ENCODE measurements at places on chromosomes 4 and X.
A peak's percentile ranks its signal among the peaks of the same experiment; 100 is the strongest.

DNA sequence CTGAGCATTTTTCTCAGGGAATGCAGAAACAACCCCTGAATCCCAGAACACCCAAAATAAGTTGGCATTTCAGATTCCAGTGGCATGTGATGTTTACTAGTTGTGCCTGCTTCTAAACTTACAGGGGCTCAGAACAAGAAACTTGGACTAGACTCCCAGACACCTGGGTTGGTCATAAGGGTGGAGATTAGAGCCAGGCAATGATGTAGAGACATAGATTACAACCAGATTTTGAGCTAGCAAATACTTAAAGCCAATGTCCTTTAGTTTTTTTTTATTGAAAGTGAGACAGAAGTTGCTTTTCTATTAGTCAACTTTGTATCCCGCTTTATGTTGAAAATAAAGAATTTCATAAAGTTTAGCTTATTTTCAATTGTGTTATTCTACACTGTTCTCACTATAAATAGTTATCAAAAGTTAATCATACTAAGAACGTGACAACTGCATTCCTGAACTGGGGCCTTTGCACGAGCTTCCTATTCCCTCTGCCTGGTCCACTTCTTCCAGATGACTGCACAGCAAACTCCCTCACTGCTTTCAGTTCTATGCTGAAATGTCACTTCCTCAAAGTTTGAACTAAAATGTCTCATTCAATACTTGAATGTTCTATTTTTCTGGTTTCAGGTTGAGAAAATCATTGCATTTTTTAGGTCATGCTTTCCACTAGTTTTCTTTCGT lies 224.7 kb upstream of the PPP1R2C start:
- DNase-seq, result no peak

GRCh38 chrX:69951753-69952152 lies 98.0 kb downstream of the AWAT2 start:
- DNase-seq, result no peak

DNA sequence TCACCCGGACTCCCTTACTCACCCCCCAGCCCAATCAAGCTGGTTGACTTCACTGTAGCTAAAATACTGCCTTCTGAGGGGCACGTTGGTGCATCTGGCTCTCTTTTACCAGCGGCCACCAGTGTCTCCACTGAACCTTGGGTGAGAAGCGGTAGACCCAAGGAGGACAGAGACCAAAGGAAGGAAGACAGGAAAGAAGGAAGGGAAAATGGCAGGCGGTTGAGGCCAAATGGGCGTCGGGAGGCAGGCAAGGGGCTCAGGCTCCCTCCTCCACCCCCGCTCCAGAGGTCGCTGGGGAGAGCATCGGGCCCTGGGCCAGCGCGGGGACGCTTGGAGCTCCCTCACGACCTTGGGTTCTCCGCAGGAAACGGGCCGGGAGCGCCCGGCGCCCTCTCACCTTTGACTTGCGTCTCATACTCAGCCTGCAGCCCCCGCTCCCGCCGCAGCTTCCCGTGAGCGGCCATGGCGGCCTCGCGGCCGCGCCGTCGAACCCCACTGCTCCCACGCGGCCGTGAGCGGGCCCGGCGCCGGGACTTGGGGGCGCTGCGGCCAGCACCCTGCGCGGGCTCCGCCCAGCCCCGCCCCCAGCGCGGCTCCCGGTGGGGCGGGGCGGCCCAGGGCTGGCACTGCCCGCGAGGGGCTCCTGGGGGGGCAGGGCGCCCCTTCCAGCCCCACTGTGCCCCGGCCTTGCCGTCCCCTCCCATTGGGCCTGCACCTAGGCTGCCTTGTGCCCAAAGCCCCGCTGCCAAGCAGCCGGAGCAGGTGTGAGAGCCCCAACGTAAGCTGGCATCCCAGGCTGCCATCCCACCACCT lies at the start of gene ARHGAP4:
ARHGAP4 (minus strand) TSS at position 526 of the 813 bp plus-strand sequence; CDS start at position 464, 62 bp downstream.
- no peak for DNase-seq

DNA sequence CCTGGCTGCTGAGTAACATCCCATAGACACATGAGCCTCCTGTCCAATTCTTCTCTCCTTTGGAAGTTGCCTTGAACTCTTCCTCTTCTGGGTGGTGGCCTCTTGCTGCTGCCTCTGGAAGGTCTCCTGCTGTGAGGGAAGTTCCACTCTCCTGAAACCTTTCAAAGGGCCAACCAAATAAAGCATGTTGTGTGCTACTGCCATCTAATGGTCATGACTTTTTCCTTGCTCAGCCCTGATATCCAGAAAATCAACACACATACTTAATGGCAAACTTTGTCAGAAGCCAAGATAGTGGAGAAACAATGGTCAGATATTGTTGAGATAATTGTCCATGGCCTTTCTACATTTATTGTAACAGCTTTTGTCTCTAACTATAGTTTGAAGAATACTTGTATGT lies 19.1 kb upstream of the ZXDA start:
- DNase-seq, result no peak

DNA sequence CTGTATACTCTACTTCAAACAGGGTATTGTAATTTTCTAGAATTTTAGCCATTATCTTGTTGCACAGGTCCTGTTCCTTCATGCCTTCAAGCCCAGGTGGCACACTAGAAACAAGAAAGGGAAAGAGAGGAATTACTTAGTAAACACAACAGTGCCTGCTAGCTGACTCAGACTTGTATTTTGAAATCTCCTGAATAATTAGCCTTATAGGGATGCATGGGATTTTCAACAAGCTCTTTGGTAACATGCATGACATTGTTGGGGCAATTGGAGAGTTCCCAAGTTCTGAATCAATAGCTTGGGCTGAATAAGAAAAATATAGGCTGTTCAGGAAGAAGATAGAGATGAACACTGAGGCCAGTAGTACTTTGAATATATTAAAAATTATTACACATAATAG lies 118.8 kb downstream of the FAM13A start:
- DNase-seq, result peak; percentile 27

DNA sequence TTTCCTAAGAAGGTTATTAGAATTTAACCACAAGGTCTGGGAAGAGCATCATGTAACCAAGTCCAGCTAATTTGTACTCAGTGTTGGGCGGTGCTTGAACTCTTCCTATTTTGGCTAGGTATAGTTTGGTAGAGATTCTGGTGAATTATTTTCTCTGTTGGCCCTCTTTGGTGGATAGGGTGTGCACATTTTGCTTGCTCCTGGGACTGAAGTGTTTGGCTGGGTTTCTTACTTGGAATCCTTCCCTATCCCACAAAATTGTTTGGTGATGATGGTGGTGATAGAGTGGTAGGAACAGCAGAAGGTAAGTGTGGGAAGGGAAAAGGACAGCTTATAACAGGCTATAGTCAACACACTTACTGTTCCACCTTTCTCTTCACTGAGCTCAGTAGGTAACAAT lies 194.8 kb upstream of the GPC4 start:
- DNase-seq, result no peak

DNA sequence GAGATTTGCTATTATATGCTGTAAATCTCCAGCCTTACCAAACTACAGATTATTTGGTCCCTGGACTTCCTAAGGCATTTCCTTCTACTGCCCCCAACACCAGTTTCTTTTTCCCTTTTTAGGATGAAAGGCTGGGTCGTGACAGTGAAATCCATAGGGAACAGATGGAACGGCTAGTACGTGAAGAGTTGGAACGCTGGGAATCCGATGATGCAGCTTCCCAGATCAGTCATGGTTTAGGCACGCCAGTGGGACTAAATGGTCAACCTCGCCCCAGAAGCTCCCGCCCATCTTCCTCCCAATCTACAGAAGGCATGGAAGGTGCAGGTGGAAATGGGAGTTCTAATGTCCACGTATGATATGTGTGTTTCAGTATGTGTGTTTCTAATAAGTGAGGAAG lies 67.9 kb downstream of the PKD2 start:
- no peak for DNase-seq

DNA sequence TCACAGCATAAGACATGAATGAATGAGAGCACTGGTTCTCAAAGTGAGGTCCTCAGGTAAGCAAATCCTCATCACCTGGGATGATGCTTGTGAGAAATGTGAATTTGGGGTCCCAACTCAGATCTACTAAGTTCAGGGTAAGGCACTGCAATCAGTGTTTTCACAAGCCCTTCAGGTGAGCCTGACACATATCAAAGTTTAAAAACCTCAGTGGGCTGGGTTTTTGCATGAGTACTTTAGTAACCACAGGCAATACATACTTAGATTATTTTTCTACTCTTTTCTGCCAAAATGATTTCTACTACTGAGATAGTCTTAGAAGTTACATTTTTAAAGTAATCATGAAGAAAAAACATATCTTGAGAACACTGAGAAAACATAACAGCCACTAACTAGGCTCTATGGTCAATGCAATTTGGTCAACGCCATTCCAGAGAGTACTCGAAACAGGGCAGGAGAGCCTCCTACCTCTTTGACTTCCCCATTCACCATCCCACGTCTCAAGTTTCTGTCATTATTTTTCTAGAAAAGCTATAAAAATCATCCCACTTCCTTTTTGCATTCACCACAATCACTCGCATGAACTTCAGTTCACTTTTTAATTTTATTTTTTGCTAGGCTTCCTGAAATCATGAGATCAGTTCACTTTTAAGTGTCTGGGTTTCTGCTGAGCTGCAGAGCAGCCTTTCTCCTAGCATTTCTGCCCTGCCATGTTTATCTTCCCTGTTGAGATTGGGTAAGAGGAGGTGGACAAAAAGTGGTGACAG lies 73.8 kb downstream of the MFAP3L start:
- no peak for DNase-seq

- DNase-seq, result no peak
Observed at GRCh38 chrX:108601276-108601675, 135.1 kb downstream of the IRS4 start.

DNA sequence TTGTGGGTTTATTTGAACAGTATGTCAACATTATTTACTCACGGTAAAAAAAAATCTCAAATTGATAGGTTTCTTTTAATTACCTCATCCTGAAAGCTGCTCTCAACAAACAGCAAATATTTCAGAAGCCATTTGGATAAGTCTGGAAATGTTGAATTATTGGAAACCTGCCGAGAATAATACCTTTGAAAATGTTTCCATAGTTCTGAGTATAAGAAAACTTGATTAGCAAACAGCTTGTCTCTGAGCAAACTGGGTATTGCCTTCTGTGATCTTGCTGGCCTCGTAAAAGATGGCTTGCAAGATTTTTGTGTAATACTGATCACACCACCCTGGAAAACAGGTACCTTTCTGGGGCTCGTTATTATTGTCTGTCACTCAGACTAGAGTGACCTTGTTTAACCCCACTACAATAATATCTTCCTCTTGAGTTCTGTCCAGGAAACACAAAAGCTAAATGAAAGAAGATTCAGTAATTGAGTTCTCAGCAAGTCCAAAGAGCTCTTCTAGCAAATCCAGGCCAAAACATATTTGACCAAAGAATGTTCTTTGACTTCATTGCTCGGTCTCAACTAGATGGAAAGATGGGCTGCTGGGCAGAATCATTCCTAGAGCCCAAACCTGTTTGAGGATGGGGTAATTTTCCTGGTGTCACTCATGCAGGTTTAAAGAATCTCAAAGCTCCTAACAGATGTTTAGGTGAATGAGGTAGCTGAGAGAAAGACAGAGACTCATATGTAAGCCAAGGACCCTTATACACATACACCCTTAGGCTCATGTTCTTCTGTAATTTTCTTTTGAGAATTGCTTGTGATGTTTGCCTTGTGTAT lies 255.6 kb upstream of the JADE1 start:
- no peak for DNase-seq

DNA sequence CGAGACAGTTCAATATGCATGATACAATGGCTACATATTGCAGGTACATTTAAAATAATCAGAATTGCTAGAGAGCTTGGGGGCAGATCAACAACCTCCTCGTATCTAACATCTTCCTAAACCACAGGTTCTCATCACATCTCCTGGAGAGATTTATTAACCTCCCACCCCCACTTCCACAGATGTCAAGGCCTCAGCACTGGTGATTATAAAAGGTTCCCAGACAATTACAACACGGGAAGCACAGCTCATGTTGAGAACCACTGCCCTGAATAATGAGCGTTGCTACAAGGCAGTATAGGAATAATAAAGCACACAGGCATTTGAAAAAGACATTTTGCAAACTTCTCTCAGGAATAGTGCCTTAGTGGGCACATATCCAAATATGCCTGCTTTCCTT lies 42.8 kb downstream of the ELOVL6 start:
- no peak for DNase-seq

Measured in CD4-positive, alpha-beta T cell (primary cell).